WTC11 (cell line): ENCODE measurements at places on chromosomes 11 and 22. TPM values are rescaled to one million over a fixed set of nuclear protein-coding genes. Genes with fewer than 3 reads are reported as not detected.

GRCh38 chr22:46456818-46457163 is 80.6 kb downstream of the CELSR1 start:
- DNase-seq = no peak

The ASCL2 gene
- 0.24 to 0.73 TPM (median 0.64 TPM) in 3 replicates for total RNA-seq

The FAM181B gene
- total RNA-seq = 0.80 to 1.1 TPM (median 1.0 TPM) in 3 replicates

- DNase-seq = peak; percentile 81
Observed at GRCh38 chr11:30586251-30587144, at the start of gene MPPED2. Gene MPPED2, minus strand, starts transcription at chr11:30586353. Its CDS starts 5,980 bp downstream, at chr11:30580373.

The OR52I2 gene
- total RNA-seq = not detected in 3 replicates

GRCh38 chr11:102347462-102348370 is 702 bp downstream of the BIRC2 start:
- DNase-seq = no peak

The LRRC75B gene
- total RNA-seq = 17.3 to 19.2 TPM (median 17.6 TPM) in 3 replicates

GRCh38 chr11:109775686-109776085 is 317.5 kb upstream of the ZC3H12C start:
- DNase-seq = no peak

- peak; percentile 85 for DNase-seq
Observed at GRCh38 chr11:32090545-32091370, at the start of gene RCN1. Gene RCN1, plus strand, starts transcription at chr11:32091074. Its CDS starts 123 bp downstream, at chr11:32091197.

DNA sequence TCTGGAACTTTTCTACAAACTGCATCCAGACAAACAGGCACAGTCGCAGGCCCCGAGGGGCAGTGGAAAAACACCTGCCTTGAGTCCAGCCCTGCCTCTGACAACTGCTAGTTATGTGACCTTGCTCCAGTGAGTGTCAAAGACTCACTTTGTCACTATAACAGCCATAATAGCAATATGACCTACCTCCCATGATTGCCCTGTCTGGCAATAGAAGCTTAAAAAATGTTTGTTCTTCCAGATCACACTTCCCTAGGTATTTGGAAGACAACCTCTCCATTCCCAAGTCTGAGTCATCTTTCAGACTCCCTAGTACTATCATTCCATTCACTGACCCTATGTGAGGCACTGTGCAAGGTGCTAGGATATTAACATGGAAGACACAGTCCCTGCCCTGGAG is 74.5 kb downstream of the RPL27A start:
- no peak for DNase-seq

GRCh38 chr11:126534141-126534805 is 178.8 kb downstream of the ST3GAL4 start:
- no peak for DNase-seq
